ENCODE measurements at places on chromosomes 6 and 20. TPM values are rescaled to one million over a fixed set of nuclear protein-coding genes. Genes with fewer than 3 reads are reported as not detected.

TFAP2A gene
- total RNA-seq, result not detected

TRIM10 gene
- total RNA-seq, result not detected

ANGPT4 gene
- not detected for total RNA-seq

RAMACL gene
- 0.26 TPM for total RNA-seq

RIPOR3 gene
- total RNA-seq, result 13.7 TPM

ARG1 gene
- not detected for total RNA-seq

TNXB gene
- total RNA-seq, result 34.1 TPM

MSH5 gene
- total RNA-seq, result 5.0 TPM

OR2B2 gene
- not detected for total RNA-seq

CD83 gene
- total RNA-seq, result 0.88 TPM

IL20RA gene
- total RNA-seq, result 0.26 TPM

L3MBTL1 gene
- 2.5 TPM for total RNA-seq

ROS1 gene
- total RNA-seq, result 1.4 TPM

PREP gene
- 23.4 TPM for total RNA-seq

ANKRD66 gene
- total RNA-seq, result not detected

RBL1 gene
- total RNA-seq, result 6.7 TPM

ULBP2 gene
- 0.24 TPM for total RNA-seq

HDGFL1 gene
- total RNA-seq, result not detected

MOG gene
- not detected for total RNA-seq

PRPH2 gene
- total RNA-seq, result 2.5 TPM

NT5E gene
- 111 TPM for total RNA-seq

IPCEF1 gene
- total RNA-seq, result not detected

RSPO3 gene
- total RNA-seq, result 0.26 TPM

TSPYL1 gene
- total RNA-seq, result 48.4 TPM

ZC2HC1B gene
- not detected for total RNA-seq

VIP gene
- not detected for total RNA-seq

MMP24 gene
- not detected for total RNA-seq

FERMT1 gene
- total RNA-seq, result 13.2 TPM

DLK2 gene
- 1.8 TPM for total RNA-seq

MUC21 gene
- not detected for total RNA-seq

GHRH gene
- not detected for total RNA-seq

DOK5 gene
- 2.1 TPM for total RNA-seq

WFDC2 gene
- 0.26 TPM for total RNA-seq

HLA-DOA gene
- total RNA-seq, result 0.16 TPM

DDO gene
- 0.65 TPM for total RNA-seq

ADAT2 gene
- 14.0 TPM for total RNA-seq

RBPJL gene
- not detected for total RNA-seq

OTOR gene
- total RNA-seq, result not detected

ZSCAN23 gene
- total RNA-seq, result 1.2 TPM

HMGN4 gene
- total RNA-seq, result 64.8 TPM

ZSWIM1 gene
- total RNA-seq, result 7.2 TPM

NFYA gene
- 13.8 TPM for total RNA-seq

HFE gene
- 9.2 TPM for total RNA-seq

SLC22A16 gene
- not detected for total RNA-seq

ZNF451 gene
- 20.8 TPM for total RNA-seq

TAGAP gene
- total RNA-seq, result not detected

SCUBE3 gene
- total RNA-seq, result 0.16 TPM

SMIM29 gene
- total RNA-seq, result 17.0 TPM

SPINT3 gene
- total RNA-seq, result not detected

LGSN gene
- not detected for total RNA-seq

GABBR1 gene
- 12.3 TPM for total RNA-seq

SLC17A9 gene
- total RNA-seq, result 17.1 TPM

PAK5 gene
- not detected for total RNA-seq

All from epithelial cell of alveolus of lung (primary cell).